Fibroblast of skin of back (primary cell): ENCODE measurements at places on chromosomes 6 and 20.

GRCh38 chr6:111550195-111550594 lies 55.5 kb downstream of the TRAF3IP2 start:
- DNase-seq = no peak

GRCh38 chr6:116512111-116512559 lies 696 bp downstream of the CALHM5 start:
- DNase-seq = no peak

GRCh38 chr6:81169166-81169565 lies 583.3 kb downstream of the TENT5A start:
- no peak for DNase-seq

GRCh38 chr6:51562198-51562597 lies 525.2 kb downstream of the PKHD1 start:
- DNase-seq = no peak

DNA sequence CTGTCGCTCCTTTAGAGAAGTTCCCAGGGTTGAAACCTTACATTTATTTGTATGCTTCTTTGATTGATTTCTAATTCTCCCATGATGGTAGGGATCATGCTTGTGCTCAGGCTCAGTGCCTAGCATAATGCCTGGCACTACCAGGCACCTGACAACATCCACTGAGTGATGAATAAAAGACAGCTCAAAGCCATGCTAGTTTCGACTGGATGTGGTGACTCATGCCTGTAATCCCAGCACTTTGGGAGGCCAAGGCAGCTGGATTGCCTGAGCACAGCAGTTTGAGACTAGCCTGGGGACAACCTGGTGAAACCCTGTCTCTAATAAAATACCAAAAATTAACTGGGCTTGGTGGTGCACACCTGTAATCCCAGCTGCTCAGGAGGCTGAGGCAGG lies 11.6 kb upstream of the CD164 start:
- DNase-seq = peak; percentile 11

DNA sequence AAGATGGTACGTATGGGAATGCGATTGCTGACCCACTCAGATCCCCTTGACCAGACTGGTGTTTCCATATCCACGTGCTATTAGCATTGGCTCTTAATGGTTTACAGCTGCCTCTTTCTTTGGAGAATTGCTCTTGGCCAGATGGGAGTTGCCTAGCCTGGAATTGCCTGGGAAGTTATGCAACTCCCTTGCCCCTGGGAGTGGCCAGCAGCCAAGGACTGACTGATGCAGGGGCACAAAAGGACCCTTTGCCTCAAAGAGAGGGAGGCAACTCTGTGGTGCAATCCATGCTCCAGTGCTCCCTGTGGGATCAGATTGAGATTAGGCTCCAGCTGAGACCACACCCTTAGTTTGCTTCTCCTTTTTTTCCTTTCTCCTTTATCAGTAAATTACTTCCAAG lies 203.5 kb upstream of the JAG1 start:
- DNase-seq = no peak

GRCh38 chr20:58611236-58612030 lies 39.6 kb upstream of the STX16 start:
- no peak for DNase-seq

GRCh38 chr20:61184194-61184593 lies 67.9 kb upstream of the CDH4 start:
- no peak for DNase-seq

DNA sequence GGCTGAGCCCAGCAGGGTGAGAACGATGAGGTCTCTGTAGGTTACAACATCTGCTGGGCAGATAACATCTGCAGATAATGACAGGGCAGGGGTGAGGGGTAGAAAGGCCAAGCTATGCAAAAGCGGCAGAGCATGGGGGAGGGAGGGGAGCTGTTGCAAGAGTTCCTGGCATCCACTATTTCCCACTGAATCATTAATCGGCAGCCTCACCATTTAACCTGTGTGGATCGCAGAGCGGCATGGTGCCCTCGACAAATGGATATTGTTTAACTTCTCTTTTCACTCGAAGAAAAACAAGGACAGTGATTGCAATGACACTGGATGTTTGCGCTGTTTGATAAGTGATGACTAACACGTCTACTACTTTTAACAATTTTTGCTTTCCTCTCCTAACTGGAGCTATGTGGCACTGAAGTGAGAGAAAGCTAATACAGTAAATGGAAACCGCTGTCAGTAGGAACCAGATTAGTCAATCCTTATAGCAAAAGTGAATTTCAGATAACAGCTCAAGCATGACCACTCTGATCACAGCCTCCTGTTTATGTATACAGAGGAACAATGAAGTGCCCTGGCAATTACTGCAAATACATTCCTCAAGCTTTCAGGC lies 381.5 kb downstream of the TFAP2A start:
- no peak for DNase-seq

GRCh38 chr20:57350081-57350710 lies 859 bp upstream of the RAE1 start:
- no peak for DNase-seq

- DNase-seq = peak; percentile 88
These were observed 76.9 kb upstream of the RIPOR2 start for GRCh38 chr6:25012657-25013056.

GRCh38 chr20:63529861-63530787 lies 7.1 kb downstream of the PTK6 start:
- no peak for DNase-seq

DNA sequence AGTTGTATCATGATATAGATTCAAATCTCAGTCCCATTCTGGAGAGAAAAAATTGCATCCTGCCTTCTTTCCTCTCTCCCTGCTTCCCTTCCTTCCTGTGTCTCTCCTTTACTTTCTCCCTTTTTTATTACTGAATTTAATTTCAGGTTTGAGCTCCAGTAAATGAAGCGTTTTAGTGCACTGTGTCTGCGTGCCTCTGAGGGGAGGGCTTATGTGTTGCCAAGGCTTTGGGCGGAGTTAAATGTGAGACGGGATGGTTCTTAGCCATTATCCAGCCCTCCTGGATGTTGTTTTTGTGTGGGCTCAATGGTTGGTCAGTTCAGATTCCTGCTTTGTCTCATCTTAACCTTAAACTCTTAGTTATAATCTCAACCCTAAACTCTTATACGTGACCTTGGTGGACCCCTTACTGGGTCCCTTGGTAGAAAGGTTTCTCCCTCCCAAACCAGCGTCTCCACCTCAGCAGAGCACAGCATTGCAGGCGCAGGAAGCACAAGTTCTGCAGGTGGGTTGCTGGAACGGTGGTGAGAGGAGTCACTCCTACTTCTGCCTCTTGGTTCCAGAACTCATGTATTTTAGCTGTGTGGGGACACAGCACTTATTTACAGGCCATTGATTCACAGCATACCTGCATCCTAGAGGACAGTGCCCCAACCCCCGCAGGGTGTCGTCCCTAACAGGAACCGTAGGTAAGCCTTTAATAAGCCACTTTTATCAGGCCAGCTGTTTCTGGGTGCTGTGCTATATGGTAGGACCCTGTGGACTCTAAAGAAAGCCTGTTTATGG lies 68.5 kb downstream of the DNAH8 start:
- peak; percentile 15 for DNase-seq

GRCh38 chr6:139436200-139436956 lies 61.9 kb upstream of the CITED2 start:
- peak; percentile 43 for DNase-seq

DNA sequence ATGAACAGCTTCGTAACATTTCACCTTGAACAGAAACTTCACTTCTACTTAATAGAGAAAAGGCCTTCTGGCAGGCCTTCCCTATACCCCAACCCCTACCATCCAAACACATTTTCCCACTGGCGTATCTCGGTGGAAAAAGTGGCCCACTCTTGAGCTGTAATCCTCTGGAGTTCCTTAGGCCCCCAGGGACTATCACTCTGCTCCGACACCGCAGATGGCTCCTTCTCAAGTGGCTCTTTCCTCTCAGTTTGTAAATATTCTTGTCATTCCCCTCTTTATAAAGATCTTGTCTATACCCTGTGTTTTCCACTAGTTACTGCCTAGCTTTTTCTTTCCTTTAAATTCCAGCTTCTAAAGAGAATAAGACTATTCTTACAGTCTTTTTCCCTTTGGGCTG lies 108.7 kb downstream of the MYB start:
- DNase-seq = no peak

DNA sequence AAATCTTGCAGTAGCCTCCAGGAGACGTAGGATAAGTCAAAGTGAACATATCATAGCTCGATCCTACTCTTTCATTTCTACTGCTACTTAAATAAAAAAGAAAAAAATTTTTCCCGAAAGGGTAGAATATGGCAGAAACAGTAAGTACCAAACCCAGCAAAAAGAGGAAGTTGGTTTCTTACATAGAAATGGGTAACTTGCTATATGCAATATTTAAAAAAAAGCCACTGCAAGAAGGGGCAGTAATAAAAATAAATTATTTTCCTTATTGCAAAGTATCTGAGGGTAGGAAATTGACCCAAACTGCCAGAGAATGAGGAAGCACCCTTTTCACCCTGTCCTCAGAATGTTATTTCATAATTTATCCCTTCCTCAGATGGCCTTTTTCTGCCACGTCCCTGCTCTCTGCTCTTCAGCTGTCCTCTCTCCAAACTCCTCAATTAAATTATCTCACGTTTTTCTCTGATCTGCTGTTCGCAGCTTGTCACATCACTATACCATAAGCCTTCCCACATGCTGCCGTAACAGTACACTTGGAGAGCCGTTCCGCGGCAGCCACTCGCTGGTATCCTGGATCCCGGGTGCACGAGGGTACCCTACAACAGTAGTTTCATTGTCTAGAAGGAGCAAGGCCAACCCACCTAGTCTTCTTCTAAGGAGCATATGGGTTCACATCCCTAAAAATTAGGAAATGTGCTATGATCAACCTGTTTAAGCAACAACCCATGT lies 149.6 kb downstream of the BACH2 start:
- DNase-seq = no peak

DNA sequence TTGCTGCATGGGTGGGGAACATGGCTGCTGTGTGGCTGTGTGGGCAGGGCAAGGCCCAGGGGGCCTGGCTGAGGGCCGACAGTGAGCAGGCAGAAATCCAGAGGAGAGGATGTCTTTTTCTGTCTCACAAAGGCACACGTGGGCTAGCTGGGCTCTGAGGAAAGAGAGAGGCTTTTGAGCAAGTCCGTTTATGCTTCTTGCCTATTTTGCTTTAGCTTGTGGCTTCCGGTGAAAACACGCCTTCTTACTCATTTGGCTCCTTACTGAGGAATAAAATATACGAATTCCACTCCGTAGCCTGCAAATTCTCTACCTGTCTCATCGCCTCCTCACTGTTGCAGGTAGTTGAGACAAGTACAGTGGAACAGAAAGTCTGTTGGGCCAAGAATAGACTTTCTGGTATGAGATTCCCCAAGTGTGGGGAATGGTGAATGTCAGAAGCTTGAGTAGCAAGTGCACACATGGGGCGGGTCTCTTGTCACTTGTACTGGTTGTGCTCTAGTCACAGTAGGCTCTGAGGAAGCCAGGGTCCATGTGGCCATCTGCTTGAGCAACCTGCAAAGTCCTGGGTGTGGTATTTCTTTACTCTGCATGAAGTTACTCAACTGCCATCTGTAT lies 28.4 kb downstream of the WRNIP1 start:
- DNase-seq = peak; percentile 22

DNA sequence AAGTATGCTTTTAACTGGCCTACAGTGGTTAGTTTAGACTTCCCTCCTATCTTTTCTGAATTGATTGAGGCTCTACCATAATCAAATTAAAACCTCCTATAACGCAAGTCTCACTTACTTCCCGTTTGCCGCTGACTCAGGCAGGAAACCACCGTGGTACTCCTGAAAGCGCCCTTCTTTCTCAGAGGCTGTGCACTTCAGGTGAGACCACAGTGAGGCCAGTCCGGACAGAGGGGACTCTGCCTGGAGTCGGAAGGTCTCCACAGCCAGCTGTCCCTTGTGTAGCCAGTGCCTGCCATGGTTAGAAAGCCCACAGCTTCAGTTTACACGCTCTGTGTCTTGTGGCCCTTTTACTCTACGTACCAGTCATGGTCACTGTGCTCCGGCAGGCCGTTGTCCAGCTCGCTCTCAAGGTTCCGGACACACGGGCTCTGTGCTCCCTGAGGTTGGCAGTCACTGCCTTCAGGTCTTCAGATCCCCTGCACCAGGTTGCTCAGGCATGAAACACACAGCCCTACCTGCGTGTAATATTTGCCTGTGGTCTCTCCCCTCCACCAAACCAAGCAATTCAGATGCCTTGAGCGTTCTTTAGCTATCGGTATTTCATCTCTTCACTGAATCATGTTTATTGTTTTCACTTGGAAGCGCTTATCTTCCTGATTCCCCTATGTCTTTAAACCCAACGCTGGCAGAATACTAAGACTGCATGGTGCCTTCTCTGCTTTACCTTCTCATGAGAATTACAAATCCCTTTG lies 178.8 kb downstream of the SMOC2 start:
- no peak for DNase-seq

- no peak for DNase-seq
These were observed 387.8 kb upstream of the GJE1 start for GRCh38 chr6:141744971-141745370.

- peak; percentile 15 for DNase-seq
These were observed 44.8 kb downstream of the RIPOR2 start for GRCh38 chr6:24891004-24891403.

DNA sequence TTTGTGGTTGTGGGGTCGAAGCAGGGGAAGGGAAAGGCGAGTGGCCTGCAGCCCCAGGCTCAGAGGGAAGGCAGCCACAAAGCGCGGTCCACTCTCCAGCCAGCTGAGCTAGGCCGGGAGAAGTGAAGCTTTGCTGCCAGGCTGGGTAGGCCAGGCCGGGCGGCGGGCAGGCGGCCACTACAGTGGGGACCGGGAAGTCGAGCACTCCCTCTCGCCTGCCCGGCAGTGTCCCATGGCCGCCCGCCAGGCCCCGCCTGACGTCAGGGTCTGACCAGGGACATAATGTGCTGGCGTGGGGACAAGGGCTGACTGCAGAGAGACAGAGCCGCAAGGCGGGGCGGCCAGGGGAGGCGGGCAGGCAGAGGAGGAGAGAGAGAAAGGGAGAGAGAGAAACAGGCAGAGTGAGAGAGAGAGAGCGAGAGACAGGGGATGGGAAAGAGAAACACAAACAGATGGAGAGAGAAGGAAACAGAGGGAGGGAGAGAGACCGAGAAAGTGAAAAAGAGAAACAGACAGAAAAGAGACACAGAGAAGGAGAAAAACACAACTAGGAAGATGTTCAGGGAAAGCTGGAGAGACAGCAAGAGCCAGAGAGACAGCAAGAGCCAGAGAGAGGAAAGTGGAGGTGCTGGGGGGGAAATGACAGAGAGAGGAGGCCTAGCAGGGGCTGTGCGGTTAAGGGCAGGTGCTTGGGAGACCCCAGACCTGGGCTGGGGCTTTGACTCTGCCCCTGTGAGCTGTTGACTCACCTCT lies 94.5 kb upstream of the PTPN1 start:
- DNase-seq = peak; percentile 77
